Kidney (tissue), 22 donors: ENCODE measurements at places on chromosomes 13 and 19. TPM values are rescaled to one million over a fixed set of nuclear protein-coding genes. Genes with fewer than 3 reads are reported as not detected.

DNA sequence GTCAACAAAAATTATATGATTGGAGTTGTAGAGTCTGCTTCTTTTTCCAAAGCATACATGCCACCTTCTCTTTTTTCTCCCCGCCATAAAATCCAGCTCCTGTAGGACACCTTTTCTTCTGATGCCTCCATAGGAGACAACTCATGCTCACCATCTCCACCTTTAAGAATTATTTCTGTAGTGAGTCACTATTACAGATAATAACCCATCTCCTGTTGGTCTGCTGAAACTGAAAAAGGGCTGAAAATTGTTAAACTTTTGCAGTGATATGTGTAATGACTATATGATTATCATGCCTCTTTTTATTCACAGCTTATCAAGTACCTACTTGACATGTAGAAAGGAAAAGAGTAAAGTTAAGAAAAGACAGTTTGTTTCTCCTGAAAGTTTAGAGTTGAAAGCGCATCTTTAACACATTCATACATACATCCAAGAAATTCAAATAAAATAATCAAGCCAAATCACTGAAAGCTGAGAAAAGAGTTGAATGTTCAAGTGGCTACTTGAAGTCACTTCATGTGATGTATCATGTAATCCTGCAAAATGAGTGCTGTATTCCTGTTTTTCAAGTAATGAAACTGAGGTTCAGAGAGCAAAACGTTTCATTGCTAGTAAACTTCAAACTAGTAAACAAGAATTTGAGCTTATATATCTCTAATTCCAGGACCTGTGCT is 35.5 kb upstream of the LPAR6 start:
- DNase-seq, result no peak

TEX30 gene
- 22.7 TPM for polyA plus RNA-seq

DNA sequence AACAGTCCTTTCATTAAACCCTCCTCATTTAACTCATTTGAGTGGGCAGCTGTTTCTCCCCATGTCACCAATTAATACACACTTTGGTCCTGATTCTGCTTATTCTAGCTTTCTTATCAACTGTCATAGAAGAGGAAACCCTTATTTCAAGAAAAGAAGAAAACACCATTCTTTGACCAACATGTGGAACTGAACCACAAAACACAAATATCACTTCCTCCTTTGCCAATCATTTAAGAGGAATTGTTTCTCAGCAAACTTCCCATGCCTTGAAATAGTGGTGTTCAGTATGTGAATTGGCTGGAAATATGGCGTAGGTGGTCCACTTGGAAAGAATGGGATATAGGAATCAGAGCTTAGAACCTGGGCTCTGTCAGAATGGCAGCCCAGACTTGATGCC is 20.4 kb downstream of the MBD3L2B start:
- no peak for DNase-seq

DNA sequence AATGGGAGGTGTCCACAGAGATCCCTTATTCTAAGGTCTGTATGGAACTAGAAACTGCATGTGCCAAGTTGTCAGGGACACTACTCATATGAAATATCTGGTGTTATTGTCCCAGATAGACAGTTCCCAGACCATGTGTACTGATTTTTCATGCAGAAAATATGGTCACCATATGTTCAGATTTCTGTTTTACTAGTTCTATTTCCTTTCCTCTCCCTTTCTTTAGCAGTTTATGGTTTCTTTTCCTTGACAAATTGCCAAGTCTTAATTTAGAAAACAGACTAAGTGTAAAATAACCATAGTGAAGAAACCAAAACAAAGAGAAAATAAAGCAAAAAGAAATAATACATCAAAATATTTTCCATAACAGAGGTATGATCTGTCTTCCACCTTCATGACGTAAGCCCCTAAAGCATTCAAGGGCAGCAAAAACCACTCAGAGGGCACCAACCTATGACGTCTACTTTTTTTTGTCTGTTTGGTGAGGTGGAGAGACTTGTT is 248.5 kb downstream of the KCTD12 start:
- no peak for DNase-seq

GRCh38 chr13:112652512-112653070 is 37.2 kb upstream of the ATP11A start:
- DNase-seq, result no peak

DNA sequence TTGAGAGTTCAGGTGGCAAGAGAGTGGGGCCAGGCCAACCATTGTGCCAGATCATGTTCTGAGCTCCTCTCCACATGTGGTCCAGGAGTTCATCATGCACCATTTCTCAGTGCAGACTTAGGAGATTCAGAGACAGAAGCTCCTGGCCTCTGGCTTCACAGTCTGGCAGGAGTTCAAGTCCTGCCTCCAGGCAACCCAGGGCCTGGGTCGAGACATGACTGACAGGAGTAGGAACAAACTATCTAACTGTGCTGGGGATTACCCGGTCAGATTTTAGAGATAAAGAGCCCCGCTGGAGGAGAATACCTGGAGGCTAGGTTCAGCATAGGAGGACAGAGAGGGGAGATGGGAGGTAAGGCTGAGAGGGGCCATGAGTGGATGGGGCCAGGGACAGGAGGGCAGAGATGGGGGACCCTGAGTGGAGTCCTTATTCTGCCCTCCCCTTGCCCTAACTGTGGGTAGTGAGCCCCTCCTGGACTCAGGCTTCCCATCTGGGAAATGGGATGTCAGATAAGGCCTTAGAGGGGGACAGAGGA is 906 bp upstream of the CYP4F11 start:
- DNase-seq, result no peak

GRCh38 chr13:80751854-80752253 is 410.9 kb upstream of the SPRY2 start:
- DNase-seq, result no peak

DNA sequence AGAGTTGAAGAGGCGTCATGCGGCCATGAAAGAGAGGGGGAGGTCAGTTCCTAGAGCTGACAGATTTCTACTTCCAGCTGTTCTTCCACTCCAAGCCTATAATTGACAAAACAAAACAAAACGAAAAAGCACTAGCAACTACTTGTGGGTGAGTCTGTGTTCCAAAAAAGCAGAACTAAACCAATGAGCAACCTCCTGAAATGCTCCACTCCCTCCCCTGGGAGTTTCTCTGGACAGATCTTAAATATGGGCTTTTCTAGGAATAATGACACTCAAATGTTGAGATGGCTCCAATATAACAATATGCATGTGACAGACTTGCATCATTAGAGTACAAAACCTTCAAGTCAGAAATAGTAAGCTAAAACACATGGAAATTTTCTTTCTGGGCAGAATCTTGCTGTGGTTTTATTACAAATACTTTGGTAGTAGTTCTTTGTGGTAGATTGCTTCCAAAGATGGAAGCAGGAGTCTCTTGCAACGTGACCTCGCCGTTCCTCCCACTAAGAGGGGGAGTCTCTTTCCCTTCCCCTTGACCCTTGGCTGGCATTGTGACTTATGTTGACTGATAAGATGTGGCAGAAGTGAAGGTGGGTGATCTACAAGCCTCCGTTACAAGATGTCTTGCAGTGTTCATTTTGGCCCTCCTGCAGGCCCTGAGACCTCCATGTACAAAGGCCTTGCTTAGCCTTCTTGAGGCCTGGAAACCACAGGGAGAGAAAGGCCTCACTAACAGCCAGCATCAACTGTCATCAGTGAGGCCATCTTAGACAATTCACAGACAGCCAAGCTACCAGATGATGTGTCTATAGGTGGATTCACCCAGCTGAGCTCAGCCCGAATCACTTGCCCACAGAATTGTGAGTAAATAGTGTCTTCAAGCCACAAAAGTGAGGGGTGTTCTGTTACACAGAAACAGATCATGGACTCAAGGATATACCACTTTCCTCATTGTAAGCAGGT is 173.1 kb upstream of the RFC3 start:
- DNase-seq, result no peak

C19orf81 gene
- polyA plus RNA-seq, result 1.6 TPM

- DNase-seq, result no peak
Observed at GRCh38 chr13:95217920-95218830, 83.1 kb downstream of the ABCC4 start.

CFD gene
- 4.6 TPM for polyA plus RNA-seq

DNA sequence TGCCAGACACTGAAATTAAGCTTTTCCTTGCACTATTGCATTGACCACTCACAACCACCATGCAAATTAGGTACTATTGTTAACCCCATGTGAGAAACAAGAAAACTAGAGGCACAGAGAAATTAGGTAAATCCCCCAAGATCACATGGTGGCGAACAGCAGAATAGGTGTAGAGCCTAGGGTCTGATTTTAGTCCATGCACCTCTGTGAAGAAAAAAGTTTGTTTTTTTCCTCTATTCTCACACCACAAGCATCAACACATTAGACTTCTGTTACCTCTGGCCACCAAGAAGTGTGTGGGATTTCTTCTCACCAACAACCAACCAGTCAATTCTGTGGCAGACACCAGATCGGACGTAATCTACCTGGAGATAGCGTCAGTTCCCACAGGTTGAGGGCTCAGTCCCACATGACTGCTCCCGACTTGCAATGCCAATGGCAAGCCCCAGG is 391.9 kb downstream of the COG6 start:
- no peak for DNase-seq

TMEM221 gene
- polyA plus RNA-seq, result not detected

GRCh38 chr13:24381541-24382265 is 72.3 kb downstream of the C1QTNF9 start:
- DNase-seq, result no peak

GRCh38 chr19:4297901-4298809 is 4.0 kb downstream of the TMIGD2 start:
- no peak for DNase-seq

NKPD1 gene
- not detected for polyA plus RNA-seq

DNA sequence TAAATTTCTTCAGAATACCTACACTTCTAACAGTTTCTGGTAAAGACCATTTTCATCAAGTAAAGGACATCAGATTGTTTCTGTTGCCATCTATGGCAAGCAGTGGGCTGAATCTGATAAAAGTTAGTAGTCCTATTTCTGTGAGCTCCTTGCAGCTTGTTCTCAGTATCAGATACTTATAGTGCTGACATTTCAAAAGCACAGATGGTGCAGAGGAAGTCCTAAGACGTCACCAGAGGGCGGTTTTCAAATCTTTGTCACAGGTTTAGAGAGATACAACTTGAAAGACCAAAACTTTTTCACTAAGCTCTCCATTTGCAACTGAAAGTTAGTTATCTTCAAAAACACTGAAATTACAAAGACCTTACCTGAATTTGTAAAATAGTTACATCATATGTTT is 719.8 kb downstream of the SLITRK1 start:
- DNase-seq, result no peak

GRCh38 chr13:60016229-60016628 is 147.5 kb downstream of the DIAPH3 start:
- DNase-seq, result no peak

GRCh38 chr13:110989331-110989730 is 74.5 kb upstream of the ANKRD10 start:
- no peak for DNase-seq

NCCRP1 gene
- 5.5 TPM for polyA plus RNA-seq

EDNRB gene
- 14.0 TPM for polyA plus RNA-seq

CEP89 gene
- 12.4 TPM for polyA plus RNA-seq

GRCh38 chr13:23751195-23751594 is 138.0 kb downstream of the MIPEP start:
- no peak for DNase-seq
